Stromal cell of bone marrow (primary cell): ENCODE measurements at places on chromosomes 4 and X.

DNA sequence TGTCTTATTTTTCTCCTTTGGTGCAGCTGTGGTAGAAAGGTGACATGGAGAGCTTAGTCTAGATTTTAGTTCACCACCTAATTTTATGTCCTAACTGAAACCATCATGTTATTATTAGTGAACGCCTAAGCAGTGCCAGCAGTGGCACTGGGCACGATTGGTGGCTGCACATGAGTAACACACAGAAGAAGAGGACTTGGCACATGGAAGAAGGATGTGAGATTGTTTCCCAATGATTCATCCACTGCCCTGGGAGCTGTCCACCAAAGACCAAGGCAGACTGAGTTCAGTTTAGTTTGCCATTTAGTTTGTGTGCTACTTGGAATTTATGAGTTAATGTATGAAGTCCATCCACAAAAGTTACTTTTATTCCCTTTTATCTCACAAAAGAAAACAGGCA, 68.1 kb upstream of the NAP1L5 start:
- peak; percentile 76 for DNase-seq

GRCh38 chr4:162010362-162010761, 153.4 kb downstream of the FSTL5 start:
- no peak for DNase-seq

- no peak for DNase-seq
These were observed 54.6 kb downstream of the ARAP2 start for GRCh38 chr4:36189511-36190226.

DNA sequence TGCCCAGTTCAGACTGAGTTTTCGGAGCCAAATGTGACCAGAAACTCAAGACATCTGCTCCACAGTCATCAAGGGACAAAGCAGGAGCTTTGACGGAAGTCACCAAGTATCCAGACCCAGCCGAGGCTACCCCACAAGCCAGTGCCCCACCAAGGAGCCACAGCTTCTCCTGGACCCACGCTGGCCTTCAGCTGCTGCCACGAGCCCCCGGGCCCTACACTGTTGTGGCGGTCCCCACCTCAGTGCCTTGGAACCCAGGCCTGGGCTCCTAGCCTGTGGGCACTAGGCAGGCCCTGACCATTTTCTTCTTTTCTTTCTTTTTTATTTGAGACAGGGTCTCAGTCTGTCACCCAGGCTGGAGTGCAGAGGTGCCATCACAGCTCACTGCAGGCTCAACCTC, 82.1 kb upstream of the NKX1-1 start:
- no peak for DNase-seq

DNA sequence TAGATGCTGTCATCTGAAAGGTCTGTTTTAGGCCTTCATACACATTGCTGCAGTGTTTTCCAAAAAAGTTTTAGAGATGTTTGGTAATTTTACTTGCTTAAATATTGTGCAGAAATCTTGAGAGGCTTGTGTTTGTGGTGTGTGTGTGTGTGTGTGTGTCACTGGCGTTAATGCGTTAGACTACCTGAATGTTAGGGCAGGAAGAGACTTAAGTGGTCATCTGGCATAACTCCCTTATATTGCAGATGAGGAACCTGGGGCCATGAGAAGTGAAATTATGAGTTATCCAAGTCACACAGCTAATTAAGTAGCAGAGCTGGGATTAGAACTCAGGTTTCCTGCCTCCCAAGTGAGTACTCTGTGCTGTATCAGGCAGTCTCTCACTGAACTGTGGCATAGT, 1.4 kb downstream of the LSM6 start:
- DNase-seq: no peak

DNA sequence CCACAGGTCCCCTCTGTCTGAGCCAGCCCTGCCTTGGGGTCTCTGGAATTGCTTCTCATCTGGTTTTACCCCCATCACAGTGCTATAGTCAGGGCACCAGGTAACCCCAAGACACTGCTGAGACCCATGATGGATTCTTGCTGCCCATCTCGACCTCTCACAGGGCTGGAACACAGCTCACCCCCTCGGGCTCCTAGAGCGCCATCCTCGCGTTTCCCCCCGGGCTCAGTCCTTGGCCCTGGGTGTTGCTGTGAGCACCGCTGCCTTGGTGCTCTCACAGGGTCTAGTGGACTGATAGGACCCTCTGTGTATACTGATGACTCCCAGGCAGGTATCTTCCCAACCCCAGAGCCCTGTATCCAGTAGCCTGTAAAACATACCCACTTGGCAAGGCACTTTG, 8.8 kb downstream of the MAEA start:
- no peak for DNase-seq

- no peak for DNase-seq
These were observed 66.1 kb downstream of the POLA1 start for GRCh38 chrX:24759786-24760185.

DNA sequence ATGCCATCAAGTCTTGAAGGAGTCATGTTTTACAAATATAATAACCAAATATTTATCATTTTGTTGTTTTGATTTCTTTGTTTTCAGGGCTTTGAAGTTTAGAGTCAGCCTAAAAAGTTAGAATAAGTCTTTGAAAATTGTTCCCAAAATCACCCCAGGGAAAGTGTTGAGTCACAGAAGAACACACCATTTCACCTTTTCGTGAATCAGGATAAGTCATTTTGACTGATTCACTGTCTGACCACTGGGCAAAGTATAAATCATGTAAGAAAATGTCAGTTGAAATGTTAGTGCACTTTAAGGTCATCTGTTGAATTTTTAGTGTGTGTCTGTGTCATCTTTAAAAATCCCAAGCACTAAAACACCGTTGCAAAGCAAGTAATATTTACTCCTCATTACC, 1320.1 kb downstream of the RPA4 start:
- no peak for DNase-seq

GRCh38 chrX:134948333-134949241, 42.2 kb upstream of the SMIM10 start:
- peak; percentile 27 for DNase-seq

- DNase-seq: no peak
These were observed 100.1 kb downstream of the RAB28 start for GRCh38 chr4:13384055-13384454.

GRCh38 chrX:13898083-13898482, 81.2 kb upstream of the GPM6B start:
- no peak for DNase-seq

- DNase-seq: no peak
These were observed 1142.9 kb upstream of the PABPC4L start for GRCh38 chr4:135344492-135344891.

- no peak for DNase-seq
These were observed 92.9 kb upstream of the TNIP3 start for GRCh38 chr4:121256887-121257466.

- DNase-seq: no peak
These were observed 103.3 kb upstream of the TLR3 start for GRCh38 chr4:185965426-185966384.

DNA sequence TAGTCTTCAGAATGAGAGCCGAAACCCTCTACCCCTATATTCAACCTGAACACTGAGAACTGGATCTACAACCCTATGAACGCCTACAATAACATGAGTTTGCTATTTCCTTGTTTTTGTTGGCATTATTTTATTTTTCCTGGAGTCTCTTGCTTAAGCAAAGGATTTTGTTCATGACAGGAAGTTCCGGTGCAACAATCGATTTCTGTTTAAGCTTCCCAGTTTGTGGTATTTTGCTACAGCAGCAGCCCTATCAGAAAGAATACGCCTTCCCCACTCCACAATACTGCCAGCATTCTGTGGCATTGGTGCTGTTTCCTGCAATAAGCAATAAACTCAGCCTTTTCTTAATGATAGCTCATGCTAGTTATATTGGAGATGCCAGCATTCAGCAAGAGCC, 60.9 kb downstream of the NPY5R start:
- no peak for DNase-seq
